ENCODE measurements at places on chromosomes 3 and 15. TPM values are rescaled to one million over a fixed set of nuclear protein-coding genes. Genes with fewer than 3 reads are reported as not detected.

DNA sequence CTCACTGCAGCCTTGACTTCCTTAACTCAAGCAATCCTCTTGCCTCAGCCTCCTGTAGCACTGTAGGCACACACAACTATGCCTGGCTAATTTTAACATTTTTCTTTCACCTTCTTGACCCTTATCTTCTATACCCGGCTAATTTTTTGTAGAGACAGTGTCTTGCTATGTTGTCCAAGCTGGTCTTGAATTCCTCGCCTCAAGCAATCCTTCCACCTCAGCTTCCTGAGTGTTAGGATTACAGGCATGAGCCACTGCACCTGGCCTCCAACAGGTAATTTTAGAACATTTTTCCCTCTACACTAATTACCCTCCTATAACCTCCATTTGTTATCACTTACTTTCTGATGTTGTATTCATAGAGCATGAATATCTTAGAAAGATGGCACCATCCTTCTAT lies 60.3 kb downstream of the SPG11 start:
- no peak for DNase-seq
- peaks cover 30% of the 10 kb centered on the region for H3K36me3 ChIP-seq
- H3K27ac ChIP-seq = no peak overlapping the region
- peaks cover 3% of the 10 kb centered on the region for H3K4me1 ChIP-seq
- no peak overlapping the region for H3K4me3 ChIP-seq

- H3K27me3 ChIP-seq = no peaks in the 10 kb centered on the region
- peaks cover 31% of the 10 kb centered on the region for H3K4me1 ChIP-seq
- no peak for DNase-seq
- peaks cover 9% of the 10 kb centered on the region for H3K36me3 ChIP-seq
- H3K27ac ChIP-seq = no peak overlapping the region
Measured at GRCh38 chr3:188183452-188183851, 29.5 kb downstream of the LPP start.

GRCh38 chr15:77870195-77871065 lies 207.1 kb downstream of the TBC1D2B start:
- H3K27ac ChIP-seq = no peak overlapping the region
- H3K4me1 ChIP-seq = no peaks in the 10 kb centered on the region
- no peaks in the 10 kb centered on the region for H3K36me3 ChIP-seq
- H3K4me3 ChIP-seq = no peak overlapping the region

DNA sequence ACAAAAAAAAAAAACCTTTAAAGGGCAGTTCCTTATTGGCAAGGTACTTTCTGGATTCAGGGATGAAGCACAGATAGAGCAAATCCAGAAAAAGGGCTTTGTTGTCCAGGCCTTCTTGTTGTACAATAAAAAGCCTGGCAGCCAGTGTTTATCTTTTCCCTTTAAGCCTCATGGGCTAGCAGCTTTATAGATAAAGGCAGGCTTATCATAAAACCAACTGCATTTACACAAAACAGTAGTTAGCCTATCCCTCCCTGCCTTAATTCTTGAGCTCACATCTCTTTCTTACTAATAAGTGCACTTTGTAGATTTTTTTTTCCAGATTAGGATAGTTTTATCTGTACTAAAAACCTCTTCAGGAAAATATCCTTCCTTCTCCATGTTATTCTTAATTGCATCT lies 662.8 kb upstream of the CCDC54 start:
- H3K4me3 ChIP-seq = no peak overlapping the region
- H3K4me1 ChIP-seq = no peaks in the 10 kb centered on the region
- peaks cover 4% of the 10 kb centered on the region for H3K27me3 ChIP-seq
- H3K27ac ChIP-seq = no peak overlapping the region

The ACKR2 gene
- total RNA-seq = 2.8 TPM

GRCh38 chr3:61199843-61200242 lies 51.4 kb downstream of the FHIT start:
- H3K27me3 ChIP-seq = no peaks in the 10 kb centered on the region
- no peak overlapping the region for H3K27ac ChIP-seq
- no peak for DNase-seq

The CFAP100 gene
- not detected for total RNA-seq

- no peak overlapping the region for H3K4me3 ChIP-seq
- H3K4me1 ChIP-seq = no peaks in the 10 kb centered on the region
- peaks cover 7% of the 10 kb centered on the region for H3K36me3 ChIP-seq
- H3K27ac ChIP-seq = no peak overlapping the region
- no peaks in the 10 kb centered on the region for H3K27me3 ChIP-seq
Measured at GRCh38 chr3:58293516-58293915, 12.5 kb upstream of the RPP14 start.

The SLC15A2 gene
- 0.74 TPM for total RNA-seq

DNA sequence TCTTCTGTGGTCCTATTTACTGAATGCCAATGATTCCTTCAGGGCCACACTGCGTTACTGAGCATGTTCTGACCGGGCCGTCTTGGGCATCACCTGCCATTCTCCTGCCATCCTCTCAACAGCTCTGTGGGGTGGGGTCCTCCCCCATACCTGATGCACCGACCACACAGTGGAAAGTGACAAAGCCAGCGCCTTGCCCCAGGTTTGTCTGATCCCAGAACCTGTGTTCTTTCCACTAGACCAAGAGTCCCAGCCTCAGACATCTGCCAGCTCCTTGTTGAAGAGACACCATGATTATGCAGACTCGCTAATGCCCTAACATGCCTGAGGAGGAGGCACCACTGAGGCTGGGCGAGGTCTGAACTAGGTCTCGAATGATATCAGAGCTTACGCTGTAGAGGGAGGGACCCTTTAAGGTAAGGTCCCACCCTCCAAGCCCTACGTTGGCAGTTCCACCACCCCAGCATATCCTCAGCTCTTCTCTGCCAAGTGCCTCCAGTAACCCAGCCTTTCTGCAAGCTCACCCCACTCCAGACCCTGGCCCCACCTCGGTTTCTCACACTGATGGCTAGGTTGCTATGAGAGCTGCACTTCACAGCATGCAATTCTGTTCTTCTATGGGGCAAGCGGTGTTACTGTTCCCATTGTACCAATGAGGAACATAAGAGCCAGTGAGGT lies 29.8 kb upstream of the PLXNA1 start:
- no peaks in the 10 kb centered on the region for H3K36me3 ChIP-seq
- no peak overlapping the region for H3K4me3 ChIP-seq
- peaks cover 1% of the 10 kb centered on the region for H3K4me1 ChIP-seq

DNA sequence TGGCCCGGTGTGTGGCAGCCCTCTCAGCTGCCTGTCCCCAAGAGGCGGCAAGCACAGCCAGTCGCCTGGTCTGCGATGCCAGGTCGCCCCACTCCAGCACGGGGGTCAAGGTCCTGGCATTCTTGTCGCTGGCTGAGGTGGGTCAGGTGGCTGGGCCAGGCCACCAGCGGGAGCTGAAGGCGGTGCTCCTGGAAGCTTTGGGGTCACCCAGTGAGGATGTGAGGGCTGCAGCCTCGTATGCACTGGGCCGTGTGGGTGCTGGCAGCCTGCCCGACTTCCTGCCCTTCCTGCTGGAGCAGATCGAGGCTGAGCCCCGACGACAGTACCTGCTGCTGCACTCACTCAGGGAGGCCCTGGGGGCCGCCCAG lies 20.8 kb downstream of the CAND2 start:
- DNase-seq = no peak
- H3K36me3 ChIP-seq = no peaks in the 10 kb centered on the region
- no peak overlapping the region for H3K27ac ChIP-seq
- no peaks in the 10 kb centered on the region for H3K27me3 ChIP-seq

- peaks cover 20% of the 10 kb centered on the region for H3K36me3 ChIP-seq
- peaks cover 29% of the 10 kb centered on the region for H3K4me1 ChIP-seq
- H3K27me3 ChIP-seq = no peaks in the 10 kb centered on the region
- no peak overlapping the region for H3K27ac ChIP-seq
Measured at GRCh38 chr3:141557961-141558706, 71.3 kb downstream of the RASA2 start.

DNA sequence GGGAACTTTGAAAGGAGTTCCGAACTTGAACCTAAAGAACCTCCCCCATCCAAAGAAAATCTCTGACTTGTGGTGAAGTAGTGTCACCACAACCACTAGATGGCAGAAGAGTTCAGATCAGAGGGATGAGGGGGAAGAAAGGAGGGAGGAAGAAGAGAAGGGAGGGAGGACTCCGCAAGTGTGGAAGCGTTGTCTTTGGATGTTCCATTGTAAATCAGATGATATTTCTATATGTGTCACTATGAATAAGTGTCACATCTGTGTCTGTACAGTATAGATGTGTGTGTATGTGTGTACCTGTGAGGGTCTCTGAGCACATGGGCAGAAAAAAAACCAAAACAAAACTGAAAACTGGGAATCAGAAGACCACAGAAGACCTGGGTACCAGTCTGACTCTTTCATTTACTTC lies 16.9 kb downstream of the SLC24A1 start:
- peak overlapping the region; percentile 0 for H3K4me3 ChIP-seq
- no peaks in the 10 kb centered on the region for H3K36me3 ChIP-seq
- H3K27me3 ChIP-seq = no peaks in the 10 kb centered on the region
- H3K4me1 ChIP-seq = peaks cover 9% of the 10 kb centered on the region
- DNase-seq = peak; percentile 19

- DNase-seq = no peak
- no peak overlapping the region for H3K4me3 ChIP-seq
- H3K4me1 ChIP-seq = no peaks in the 10 kb centered on the region
- no peak overlapping the region for H3K27ac ChIP-seq
- no peaks in the 10 kb centered on the region for H3K36me3 ChIP-seq
Measured at GRCh38 chr15:55586808-55587207, 1.3 kb downstream of the PYGO1 start.

All from activated naive CD8-positive, alpha-beta T cell treated with anti-CD3 and anti-CD28 coated beads for 36 hours (primary cell).